ENCODE measurements at places on chromosomes 7 and 10.
A peak's percentile ranks its signal among the peaks of the same experiment; 100 is the strongest.

GRCh38 chr10:119495021-119495505 is 47.5 kb downstream of the RGS10 start:
- no peak for DNase-seq

DNA sequence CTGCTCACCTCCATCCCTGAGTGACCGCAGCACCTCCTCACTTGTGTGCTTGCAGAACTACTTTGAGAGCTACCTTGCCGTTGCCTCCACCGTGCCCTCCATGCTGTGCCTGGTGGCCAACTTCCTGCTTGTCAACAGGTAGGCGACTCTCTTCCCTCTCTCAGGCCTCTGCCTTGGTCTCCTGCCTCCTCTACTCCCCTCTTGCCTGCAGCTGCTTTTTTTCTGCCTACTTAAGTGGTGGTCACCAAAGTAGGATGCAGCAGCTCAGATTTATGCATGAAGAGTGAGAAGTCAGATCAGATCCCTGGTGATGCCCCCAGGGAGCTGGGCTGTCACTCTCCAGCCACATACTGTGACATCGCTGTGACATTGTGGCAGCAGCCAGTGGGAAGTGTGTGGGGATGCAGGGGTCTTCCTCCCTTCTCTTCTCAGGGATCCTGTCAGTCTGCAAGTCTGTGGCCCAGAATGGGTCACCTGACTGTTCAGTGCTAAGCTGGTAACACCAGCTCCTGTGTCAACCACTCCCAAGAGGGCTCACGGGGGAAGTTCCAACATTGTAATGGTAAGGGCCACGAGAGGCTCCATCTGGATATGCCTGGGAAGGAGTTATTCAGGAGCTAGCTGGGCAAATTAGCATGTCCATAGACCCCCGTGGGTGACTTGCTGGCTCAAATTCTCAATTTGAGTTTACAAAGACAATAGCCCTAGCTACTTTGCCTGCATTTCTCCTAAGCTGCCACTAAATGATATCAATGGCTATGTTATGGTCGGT is 25.3 kb downstream of the SLC29A3 start:
- no peak for DNase-seq

DNA sequence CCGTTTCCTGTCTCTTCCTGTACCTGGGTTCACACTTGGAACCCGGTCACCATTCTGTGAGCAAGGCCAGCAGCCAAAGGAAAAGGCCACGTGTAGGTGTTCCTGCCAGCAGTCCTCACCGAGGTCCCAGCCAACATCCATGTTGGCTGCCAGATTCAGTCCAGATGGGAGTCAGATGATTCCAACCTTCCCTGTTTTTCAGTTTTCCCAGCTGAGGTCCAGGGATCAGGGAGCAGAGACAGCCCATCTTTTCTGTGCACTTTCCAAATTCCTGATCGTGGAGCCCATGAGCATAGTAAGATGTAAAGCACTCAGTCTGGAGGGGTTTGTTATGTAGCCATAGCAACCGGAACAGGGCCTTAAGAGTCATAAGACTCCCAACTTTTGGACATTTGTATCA is 3.9 kb upstream of the PVRIG start:
- DNase-seq, result peak; percentile 32

DNA sequence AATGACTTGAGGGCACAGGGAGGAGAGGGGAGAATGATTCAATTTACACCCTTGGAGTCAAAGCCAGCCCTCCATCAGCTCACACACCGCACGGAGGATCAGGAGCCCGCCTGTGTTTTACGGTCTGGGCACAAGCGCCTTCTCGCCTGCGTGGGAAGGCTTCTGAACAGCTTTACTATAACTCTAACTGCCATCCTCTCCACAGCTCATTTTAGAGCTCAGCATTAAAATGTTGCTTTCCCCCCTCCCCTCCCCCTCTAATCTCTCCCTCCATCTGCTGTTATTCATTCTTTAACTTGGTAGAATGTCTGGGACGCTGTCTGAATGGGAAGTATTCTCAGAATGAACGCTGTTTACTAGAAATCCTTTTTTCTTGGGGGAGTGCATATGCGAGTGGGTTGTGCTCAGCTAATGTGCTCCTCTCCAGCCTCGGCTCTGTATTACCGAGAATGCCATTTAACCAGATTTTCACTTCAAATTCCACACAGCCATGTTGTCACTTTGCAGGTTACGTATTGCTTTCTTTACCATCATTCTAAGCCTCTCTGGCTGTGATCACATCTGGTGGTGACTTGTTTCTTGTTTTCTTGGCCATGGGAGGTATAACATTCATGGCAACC is 140.1 kb downstream of the GFRA1 start:
- DNase-seq, result no peak

GRCh38 chr7:88452646-88453045 is 146.0 kb upstream of the STEAP4 start:
- DNase-seq, result no peak

DNA sequence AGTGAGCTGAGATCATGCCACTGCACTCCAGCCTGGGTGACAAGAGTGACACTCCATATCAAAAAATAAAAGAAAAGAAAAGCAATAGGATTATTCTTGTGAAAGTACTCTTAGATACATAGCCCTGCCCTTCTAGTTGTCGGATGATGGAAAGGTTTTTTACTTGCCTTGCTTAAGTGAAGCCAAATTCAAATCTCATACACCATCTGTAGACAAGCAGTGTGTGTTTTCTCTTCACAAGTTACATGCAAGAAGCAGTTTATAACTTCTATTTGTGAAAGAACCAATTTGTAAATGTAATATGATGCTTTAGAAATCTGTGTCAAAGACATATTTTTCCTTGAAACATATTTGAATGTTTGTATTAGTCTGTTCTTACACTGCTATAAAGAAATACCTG is 15.8 kb upstream of the MPP7 start:
- no peak for DNase-seq

GRCh38 chr7:2546776-2547586 is 8.3 kb downstream of the BRAT1 start:
- no peak for DNase-seq

DNA sequence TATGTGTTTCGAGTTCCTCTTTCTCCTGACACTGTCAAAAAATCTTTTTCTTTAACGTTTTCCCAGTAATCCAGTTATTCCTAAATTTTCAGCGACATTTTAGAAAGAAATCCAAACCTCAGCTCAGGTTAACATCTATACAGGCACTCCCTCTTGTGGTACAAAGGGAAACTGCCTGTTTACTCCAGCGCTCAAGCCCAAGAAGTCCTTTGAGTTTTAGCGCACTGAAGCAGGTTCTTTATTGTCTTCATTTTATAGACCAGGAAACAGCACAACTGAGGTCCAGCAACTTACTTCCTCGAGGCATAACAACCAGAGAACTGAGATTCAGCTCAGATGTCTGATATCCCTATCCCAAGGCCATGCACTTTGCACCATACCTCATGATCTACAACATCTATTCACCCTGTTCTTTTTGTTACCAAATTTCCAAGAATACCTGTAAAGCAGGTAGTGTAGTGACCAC is 287.2 kb upstream of the MKLN1 start:
- DNase-seq, result peak; percentile 21

GRCh38 chr7:110983822-110984456 is 107.0 kb upstream of the LRRN3 start:
- no peak for DNase-seq

DNA sequence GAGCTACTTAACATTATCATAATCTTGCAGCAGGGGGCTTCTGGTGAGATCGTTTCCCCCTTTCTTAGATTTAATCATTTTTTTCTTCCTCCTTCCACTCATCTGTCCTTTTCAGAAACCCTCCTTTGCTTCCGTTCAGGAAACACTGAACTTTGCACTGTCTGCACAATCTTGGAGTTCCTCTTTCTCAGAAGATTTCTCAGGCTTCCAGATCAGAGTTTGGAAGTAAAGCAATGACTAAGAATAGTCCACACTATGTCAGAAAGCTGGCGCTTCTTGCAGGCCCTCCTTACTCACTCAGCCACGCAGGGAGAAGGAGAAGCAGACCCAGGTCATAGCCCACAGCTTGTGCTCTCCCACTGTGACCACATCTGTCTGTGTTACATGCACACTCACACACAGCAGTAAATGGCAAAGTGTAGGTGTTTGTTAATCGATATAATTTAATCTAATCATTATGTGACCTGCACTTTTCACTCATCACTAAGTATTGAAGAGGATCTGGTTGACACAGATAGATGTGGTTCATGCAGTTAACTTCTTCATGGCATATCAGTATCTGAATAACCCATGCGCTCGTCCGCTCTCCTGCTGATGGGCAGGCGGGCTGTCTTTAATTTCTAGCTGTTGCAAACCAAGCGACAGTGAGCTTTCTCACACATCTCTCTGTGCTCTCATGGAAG is 30.2 kb downstream of the ALOX5 start:
- no peak for DNase-seq

- DNase-seq, result no peak
Measured at GRCh38 chr10:88288320-88289059, 294.6 kb downstream of the RNLS start.

- no peak for DNase-seq
Measured at GRCh38 chr10:97974526-97975525, 55.6 kb downstream of the CRTAC1 start.

DNA sequence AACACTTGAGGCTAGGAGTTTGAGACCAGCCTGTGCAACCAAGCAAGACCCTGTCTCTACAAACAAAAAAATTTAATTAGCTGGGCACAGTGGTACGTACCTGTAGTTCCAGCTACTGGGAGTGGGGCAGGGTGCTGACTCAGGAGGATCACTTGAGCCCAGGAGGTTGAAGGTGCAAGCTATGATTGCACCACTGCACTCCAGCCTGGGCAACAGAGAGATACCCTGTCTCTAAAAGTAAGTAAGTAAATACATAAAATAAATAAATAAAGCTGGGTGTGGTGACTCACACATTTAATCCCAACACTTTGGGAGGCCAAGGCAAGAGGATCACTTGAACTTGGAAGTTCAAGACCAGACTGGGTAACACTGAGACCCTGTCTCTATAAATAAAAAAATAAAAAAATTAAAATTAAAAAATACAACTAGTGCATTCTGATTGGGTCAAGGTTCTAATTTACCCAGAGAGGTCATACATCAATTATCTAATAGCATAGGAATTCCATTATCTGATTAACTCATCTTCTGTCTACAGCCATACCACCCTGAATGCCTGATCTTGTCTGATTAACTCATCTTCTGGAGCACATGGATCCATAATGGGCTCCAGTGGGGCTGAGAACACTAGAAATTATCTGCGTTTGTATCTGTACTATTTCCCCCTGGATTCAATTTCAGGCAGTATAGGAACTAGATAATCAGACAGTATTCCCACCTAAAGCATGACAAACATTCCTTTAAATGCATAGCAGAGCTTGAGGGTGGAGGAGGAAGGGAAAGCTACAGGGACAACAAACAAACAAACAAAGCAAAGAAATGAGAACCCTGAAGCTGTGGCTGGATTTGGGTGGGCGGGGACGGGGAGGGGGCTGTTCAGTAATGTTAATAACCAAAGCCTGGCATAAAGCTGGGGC is 21.0 kb upstream of the HILPDA start:
- no peak for DNase-seq

DNA sequence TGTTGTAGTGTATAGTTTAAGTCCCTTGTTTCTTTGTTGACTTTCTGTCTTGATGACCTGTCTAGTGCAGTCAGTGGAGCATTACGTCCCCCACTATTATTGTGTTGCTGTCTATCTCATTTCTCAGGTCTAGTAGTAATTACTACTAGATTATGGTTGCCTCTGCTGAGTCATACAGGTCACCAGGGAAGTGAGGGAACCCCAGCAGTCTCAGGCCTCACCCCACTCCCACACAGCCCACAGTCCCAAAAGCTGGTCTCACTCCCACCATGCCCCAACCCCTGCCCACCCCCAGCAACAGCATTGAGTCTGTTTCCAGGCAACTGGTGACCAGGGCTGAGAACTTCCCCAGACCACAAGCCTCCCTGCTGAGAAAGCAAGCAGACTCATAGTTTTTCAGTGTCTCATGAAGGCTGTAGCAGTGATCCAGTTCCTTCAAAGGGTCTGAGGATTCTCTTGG is 88.0 kb downstream of the PLXDC2 start:
- no peak for DNase-seq
